ENCODE measurements at places on chromosomes 4 and X. TPM values are rescaled to one million over a fixed set of nuclear protein-coding genes. Genes with fewer than 3 reads are reported as not detected.

HSPA4L gene
- total RNA-seq, result 5.4 TPM

MAGED2 gene
- total RNA-seq, result 170 TPM

GABRG1 gene
- not detected for total RNA-seq

MAGED4B gene
- 19.7 TPM for total RNA-seq

PDCL2 gene
- not detected for total RNA-seq

HTRA3 gene
- total RNA-seq, result 0.55 TPM

HS3ST1 gene
- total RNA-seq, result under 0.01 TPM

GRPEL1 gene
- total RNA-seq, result 30.0 TPM

PRPS1 gene
- 28.4 TPM for total RNA-seq

TCEANC gene
- total RNA-seq, result 3.2 TPM

HTR2C gene
- total RNA-seq, result under 0.01 TPM

TREX2 gene
- total RNA-seq, result 1.9 TPM
